ENCODE measurements at places on chromosomes 11 and 22.
A peak's percentile ranks its signal among the peaks of the same experiment; 100 is the strongest.

GRCh38 chr11:34223021-34223813 lies 117.8 kb downstream of the NAT10 start:
- DNase-seq: no peak

- no peak for DNase-seq
Observed at GRCh38 chr11:122158171-122158570, 42.2 kb upstream of the BLID start.

GRCh38 chr11:125124618-125124992 lies 13.2 kb upstream of the TMEM218 start:
- DNase-seq: no peak

- DNase-seq: peak; percentile 40
Observed at GRCh38 chr11:121112498-121113455, 11.7 kb downstream of the TECTA start.

- no peak for DNase-seq
Observed at GRCh38 chr11:35343033-35343598, 76.2 kb downstream of the SLC1A2 start.

DNA sequence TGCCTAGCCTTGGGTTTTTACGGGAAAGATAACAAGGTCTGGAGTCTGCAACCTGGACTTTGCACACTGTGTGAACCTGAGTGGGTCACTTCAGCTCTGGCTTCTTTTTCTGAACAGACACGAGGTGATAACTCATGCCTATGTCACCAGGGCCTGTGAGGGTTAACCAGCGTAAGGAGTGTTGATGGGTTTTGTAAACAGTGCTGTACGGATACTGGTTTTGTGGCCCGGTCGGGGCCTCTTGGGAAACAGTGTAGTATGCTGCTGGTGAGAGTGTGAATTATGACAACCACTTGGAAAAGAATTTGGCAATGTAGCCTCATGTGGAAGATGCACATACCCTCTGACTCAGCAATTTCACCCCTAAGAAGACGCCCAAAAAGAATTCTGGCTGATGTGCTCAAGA lies 266.8 kb downstream of the MN1 start:
- no peak for DNase-seq

DNA sequence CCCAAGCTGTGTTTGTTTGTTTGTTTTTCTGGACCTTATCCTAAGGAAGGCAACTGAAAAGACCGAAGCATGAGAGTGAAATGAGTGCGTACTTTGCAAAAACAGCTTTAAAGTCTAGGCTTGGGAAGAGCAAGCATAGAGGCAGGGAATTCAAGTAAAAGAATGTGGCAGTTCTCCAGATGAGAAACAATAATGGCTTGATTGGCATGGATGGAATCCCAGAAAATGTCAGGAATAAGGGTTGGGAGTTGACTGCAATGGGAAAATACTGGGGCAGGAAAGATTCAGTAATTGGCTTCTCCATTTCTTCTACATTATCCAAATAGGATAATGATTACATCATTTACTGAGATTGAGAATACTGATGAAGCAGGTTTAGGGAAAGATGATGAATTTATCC lies 17.5 kb downstream of the SAAL1 start:
- DNase-seq: no peak

DNA sequence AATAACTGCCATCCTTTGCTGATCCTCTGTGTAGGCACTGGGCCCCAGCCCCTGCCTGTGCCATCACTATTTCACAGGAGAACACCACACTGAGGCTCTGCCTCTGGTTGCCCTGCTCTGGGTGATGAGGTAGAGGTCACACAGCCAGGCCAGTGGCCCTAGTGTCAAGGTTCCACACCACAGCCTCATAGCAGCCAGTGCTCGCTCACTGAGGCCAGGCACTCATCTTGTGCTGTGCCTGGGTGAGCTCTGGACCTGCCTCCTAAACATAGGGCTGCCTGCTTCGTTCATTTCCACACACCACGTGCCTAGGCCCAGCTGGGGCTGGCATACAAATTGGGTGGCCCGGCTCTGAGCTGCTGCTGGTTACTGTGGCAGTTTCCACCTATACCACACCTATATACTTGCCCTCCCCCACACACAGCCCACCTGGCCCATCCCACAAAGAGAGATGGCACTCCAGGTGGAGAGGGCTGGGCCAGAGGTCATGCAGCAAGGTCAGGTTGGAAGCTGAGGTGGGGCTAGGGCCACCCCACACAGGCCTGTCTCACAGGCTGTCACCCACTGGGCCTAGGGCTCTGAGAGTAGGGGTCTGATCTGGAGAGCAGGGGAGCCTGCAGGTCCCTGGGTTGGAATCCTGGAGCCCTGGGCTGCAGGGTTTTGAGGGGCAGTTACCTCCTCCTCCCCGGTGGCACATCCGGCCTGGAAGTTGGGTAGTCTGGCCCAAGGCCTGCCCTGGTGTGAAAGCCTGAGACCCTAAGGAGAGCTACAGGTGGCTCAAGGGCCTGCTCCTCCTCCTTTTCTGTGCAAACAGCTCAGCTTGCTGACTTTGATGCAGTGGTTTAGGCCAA lies 11.2 kb downstream of the KCNQ1OT1 start:
- DNase-seq: no peak

DNA sequence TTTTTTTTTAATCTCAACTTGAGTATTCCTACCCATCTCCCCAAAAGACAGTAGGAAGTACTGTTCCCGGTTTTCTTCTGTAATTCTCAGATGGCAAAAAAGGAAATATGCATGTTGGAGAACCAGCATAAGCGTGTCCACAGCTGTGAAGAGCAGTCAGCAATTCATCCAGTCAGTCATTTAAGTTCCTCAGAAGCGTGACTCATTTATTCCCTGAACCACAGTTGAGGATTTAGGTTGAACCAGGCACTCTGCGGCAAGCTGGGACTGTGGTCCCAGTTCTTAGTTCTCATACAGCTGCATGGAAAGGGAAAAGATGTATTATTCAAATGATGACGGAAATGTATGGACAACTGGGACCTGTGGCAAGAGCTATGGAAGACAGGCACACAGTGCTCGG lies 61.0 kb upstream of the MYO18B start:
- no peak for DNase-seq

- DNase-seq: no peak
Observed at GRCh38 chr11:134901542-134901941, 489.5 kb upstream of the B3GAT1 start.

DNA sequence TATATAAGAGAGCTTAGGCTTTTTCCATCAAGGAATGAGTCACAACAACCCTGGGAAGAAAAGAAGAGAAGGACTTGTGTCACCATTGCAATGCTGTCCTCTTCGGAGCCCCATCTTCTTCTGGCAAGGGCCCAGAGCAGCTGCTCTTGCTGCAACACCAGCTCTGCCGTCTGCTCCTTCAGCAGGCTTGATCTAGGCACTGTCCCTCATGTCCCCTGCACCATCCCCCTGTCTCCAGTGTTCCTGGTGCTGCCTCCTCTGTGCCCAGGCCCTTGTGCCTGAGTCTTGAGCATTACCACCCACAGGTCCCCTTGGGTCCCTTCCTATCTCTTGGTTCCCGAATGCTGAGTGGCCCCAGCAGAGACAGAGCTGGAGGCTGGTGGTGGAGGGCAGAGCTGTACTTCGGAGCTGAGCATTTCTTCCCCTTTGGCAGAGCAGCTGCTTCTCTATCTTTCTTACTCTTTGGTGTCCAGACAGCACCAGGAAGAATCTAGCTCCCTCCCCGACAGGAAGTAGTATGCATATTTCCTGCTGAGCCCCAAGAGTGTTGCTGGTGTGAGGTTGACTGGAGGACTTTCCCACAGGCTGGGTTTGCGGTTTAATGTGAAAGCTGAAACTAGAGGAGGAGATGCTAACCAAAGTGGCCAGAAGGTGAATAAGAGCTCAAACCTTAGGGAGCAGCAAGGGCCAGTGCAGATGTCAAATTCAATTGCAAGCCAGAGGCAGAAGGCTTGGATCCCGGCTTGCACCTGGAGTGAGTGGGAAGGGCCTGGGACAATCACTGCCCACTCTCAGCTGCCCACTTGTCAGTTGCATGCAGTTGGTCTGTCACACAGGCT lies 27.8 kb downstream of the WEE1 start:
- DNase-seq: peak; percentile 64

- no peak for DNase-seq
Observed at GRCh38 chr11:94199136-94200130, 70.8 kb downstream of the PANX1 start.

- no peak for DNase-seq
Observed at GRCh38 chr11:116981266-116981885, 116.9 kb downstream of the SIK3 start.

DNA sequence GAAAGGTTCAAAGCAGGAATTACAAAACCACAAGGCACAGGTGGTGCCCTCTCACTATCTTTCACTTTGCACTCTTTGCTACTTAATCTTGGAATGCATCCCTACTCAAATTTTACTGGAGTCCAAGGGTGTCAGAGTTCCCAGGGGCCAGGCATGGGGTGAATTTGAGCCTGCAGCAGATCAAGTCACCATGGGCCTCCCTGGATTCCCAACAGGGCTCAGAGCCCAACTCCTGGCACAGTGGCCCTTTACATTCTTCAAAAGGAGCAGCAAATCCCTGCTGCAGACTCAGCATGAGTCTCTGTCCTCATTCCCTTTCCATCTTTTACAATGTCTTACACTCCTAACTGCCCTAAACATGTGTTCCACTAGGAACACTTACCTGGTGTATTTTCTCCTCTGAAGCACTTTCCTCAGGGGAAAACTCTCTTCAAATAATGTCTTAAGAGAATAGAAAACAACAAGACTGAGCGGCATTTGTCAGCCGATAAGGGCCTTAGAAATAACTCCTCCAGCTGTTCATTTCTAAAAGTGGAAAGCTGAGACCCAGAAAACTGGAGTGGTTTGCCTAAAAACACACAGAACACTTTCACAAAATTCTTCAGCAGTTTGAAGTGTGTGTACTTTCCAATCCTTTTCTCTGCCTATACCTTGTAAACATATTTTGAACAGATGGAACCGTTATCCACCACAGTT lies 596.0 kb downstream of the INSC start:
- DNase-seq: no peak

- no peak for DNase-seq
Observed at GRCh38 chr22:42178910-42179519, 48.4 kb upstream of the CYP2D6 start.

DNA sequence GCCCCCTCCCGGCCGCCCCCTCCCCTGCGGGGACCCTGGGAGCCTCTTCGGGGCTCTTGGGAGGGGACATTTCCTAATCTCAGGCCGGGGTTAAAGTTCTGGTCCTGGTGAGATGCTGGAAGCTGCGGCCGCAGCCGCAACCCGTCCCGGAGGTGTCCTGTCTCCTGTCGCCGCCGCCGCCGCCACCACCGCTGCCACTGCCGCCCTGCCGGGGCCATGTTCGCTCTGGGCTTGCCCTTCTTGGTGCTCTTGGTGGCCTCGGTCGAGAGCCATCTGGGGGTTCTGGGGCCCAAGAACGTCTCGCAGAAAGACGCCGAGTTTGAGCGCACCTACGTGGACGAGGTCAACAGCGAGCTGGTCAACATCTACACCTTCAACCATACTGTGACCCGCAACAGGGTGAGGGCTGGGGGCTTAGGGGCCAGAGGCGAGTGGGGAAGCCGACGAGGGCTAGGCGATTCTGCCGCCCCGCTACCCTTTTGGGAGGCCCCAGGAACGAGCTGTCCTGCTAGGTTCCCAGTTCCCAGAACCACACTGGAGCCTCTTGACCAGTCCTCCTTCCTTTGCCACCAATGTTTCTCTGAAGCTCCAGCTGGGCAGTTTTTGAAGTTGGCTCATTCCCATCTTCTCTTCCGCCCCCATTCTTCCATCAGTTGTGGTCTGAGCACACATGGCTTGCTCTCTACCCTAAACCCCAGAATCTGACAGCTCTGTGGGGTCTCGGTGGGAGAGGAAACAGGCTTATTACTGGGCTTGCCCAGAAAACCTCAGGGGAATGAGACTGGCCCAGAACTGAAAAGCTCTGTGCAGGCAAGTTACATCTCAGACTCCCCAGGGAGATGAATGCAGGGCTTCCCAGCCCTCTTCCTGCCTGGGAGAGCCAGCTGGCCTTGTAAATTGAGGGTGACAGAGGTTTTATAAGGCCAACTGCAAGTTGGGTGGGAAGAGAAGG lies 781 bp downstream of the SIDT2 start:
- no peak for DNase-seq

DNA sequence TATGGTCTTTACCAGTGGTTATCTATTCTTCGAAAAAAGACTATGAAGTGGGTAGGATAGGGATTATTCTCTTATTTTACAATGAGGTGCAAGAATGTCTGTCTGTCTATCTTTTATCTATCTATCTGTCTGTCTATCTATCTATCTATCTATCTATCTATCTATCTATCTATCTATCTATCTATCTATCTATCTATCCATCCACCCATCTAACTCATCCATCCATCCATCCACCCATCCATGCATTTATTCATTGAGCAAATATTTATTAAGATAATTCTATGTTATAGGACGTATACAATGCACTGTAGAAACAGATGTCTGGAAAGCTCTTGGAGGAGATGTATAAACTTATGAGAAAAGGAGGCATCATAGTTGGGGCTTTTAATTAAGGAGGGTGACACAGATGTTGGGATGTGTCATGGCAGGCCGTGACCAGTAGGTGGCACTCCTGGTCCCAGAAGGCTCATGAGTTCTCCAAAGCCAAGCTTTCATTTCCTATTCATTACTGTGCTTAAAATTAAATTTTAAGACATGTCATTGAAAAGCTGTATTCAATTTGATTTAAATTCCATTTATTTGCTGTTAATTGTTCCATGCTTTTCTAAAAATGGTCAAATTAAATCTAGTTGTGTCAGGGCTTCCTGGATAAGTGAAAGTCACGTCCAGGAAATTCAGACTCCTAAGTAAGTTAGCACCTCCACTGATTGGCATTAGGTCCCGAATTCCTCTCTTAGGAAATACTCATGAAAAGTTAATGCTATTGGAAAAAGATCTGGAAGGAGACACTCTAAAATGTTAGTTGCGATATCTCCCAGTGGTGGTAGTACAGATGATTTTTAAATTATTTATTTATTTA lies 19.0 kb upstream of the E2F8 start:
- no peak for DNase-seq

GRCh38 chr11:61776561-61777075 lies 15.8 kb downstream of the TMEM258 start:
- no peak for DNase-seq

- no peak for DNase-seq
Observed at GRCh38 chr11:86663761-86664160, 8.7 kb downstream of the ME3 start.

GRCh38 chr22:22515890-22516289 lies 4.2 kb downstream of the ZNF280A start:
- DNase-seq: no peak

- no peak for DNase-seq
Observed at GRCh38 chr11:113248702-113249490, 65.5 kb upstream of the TTC12 start.

All from HFF-Myc (cell line).